ENCODE measurements at places on chromosomes 6 and 20. TPM values are rescaled to one million over a fixed set of nuclear protein-coding genes. Genes with fewer than 3 reads are reported as not detected.
A peak's percentile ranks its signal among the peaks of the same experiment; 100 is the strongest.

GRCh38 chr6:73030257-73030656 lies 195.0 kb downstream of the KHDC1L start:
- no peak for DNase-seq

GRCh38 chr20:33059741-33060390 lies 6.2 kb downstream of the BPIFB3 start:
- DNase-seq: no peak

GRCh38 chr6:99618649-99619408 lies 12.2 kb downstream of the PRDM13 start:
- DNase-seq: no peak

RBPJL gene
- polyA plus RNA-seq: not detected

CEP57L1 gene
- 7.9 TPM for polyA plus RNA-seq

DNA sequence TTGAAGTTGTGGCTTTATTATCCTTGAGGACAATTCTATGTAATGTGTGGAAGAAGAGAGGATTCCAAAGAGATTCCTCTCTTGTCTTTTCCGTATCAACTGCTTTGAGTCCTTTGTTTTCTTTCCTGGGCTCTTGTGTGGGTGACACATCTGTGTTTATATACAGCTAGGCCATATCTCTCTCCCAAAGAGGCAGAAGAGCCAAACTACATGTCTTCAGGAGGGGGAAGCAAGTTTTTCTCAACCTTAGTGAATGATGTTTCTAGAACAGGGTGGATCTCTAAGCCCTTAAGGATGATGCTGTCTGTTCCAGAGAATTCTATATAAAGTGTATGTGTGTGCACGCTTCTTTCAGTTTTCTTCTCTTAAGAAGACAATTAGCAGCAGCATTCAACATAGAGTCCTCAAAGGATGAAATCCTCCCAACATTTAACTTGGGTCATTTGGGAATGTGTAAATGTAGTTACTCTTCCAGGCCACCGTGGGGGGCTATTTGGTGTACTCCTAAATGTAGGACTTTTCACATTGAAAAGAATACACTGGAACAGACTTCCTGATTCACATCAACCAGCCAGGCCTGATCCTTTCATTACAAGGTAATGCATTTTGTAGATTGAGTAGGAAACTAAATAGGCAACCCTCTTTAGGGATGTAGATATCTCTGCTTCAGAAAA lies 92.8 kb upstream of the EEF1E1 start:
- DNase-seq: no peak

STMND1 gene
- not detected for polyA plus RNA-seq

GRCh38 chr6:19137505-19137904 lies 699.7 kb upstream of the ID4 start:
- DNase-seq: no peak

HLA-DOB gene
- polyA plus RNA-seq: 0.76 TPM

GRCh38 chr6:21931641-21932335 lies 338.2 kb downstream of the SOX4 start:
- DNase-seq: no peak

GRCh38 chr6:89221971-89222711 lies 5.0 kb upstream of the GABRR1 start:
- no peak for DNase-seq

- DNase-seq: no peak
Observed at GRCh38 chr6:548091-548490, 108.8 kb downstream of the HUS1B start.

TAGAP gene
- 0.23 TPM for polyA plus RNA-seq

GRCh38 chr20:10067321-10067720 lies 32.5 kb downstream of the ANKEF1 start:
- no peak for DNase-seq

DNA sequence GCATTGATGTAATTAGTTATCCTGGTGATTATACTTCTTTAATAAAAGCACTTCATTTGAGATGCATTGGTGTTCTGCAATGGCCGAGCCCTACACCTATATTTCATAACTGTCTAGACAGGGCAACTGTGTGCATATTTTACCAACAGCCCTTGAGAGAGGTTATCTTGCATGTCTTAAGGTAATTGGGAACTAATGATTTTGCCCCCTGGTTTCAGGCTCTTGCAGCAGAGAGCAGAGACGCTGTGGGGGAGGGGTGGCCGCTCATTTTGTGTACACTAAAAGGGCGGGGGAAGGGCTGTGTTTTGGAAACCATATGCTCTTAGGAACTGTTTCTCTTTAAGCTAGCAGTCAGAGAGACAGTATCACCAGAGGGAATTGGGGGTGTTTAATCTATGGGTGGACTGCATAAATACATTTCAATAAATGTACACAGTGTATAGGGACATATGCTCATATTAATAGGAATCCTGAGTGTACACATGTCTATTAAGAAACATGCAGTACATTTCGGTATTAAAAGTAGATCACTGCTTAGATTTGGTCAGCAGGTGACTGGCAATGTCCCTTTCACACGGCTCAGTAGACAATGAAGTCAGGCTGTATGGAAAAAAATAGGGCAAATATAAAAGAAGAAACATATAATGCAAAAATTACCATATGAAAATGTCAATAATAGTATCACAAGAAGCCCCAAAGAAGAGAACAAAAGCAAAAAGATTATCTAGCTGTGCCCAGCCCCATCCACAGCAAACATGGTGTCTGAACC lies 402.9 kb upstream of the CITED2 start:
- no peak for DNase-seq

KPNA5 gene
- 2.6 TPM for polyA plus RNA-seq

- DNase-seq: no peak
Observed at GRCh38 chr20:34771680-34772081, 53.8 kb downstream of the NCOA6 start.

GPX5 gene
- polyA plus RNA-seq: not detected

DNA sequence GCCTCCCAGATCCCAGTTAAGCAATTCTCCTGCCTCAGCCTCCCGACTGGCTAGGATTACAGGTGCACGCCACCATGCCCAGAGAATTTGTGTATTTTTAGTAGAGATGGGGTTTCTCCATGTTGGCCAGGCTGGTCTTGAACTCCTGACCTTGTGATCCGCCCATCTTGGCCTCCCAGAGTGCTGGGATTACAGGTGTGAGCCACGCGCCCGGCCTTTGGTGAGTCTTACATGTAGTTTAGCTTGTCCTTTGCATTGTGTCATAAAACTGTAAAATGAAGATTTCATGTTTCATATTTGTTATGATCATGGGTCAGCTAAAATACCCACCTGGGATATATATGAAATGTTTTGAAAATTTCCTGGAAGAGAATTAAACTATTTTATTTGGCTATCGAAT lies 183.5 kb downstream of the SASH1 start:
- no peak for DNase-seq

GRCh38 chr6:19444481-19444880 lies 392.7 kb upstream of the ID4 start:
- no peak for DNase-seq

GRCh38 chr20:7003598-7003997 lies 236.1 kb downstream of the BMP2 start:
- DNase-seq: no peak

DNA sequence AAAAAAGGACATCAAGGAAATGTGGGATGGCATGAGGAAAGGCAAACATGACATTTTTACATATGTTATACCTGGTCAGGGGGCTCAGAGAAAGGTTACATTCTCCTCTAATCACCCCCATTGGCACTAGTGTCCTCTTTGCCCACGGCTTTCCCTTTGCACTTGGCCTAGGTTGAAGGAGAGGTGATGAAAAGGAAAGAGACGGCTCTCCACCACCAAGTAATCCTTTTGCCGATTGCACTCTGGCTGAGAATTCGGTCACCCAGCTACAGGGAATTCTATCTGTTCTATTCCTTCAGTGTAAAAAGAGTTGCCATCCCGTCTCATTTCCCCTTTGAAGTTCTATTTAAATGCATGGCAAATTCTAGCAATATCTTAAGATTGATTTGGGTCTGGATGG lies 10.4 kb downstream of the VGLL2 start:
- no peak for DNase-seq

DNA sequence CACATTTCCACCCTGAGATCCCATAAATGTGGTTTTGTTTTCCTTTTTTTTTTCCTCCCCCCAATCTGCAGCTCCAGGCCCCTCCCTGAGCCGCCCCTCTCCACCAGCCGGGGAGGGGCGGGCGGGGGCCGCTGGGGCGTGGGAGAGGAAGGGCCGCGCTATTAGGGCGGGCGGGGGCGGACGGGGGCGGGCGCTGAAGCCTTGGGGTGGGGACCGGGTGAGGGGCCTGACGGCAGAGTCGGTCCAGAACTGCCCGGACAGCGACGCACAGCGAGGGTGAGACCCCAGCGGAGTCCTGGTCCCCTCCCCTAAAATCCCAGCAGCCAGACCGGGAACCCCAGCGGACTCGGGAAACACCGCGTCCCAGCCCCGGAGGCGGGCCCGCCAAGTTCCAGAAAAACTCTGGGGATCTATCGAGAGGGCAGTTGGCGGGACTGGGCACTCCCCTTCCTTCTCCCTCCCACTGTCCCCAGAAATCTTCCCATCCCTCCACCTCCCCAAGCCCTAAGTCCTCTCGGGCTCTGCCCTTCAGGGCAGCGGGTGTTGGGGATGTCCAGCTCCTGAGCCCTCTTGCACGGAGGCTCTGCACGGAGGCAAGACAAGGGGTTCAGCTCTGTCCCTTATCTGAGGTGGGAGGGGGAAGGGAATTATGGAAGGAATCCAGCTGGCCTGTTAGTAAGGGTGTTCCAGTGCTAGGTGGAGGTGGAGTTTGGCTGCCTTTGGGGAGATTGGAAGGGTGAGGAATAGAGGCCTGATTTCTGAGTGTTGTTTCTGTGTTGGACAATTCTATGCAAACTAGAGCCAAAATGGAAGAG lies at the start of gene PRICKLE4:
Gene PRICKLE4 (plus strand): TSS at position 232 of the 815 bp plus-strand sequence. CDS start 2,692 bp downstream, outside the sequence.
- DNase-seq: peak; percentile 66

DNA sequence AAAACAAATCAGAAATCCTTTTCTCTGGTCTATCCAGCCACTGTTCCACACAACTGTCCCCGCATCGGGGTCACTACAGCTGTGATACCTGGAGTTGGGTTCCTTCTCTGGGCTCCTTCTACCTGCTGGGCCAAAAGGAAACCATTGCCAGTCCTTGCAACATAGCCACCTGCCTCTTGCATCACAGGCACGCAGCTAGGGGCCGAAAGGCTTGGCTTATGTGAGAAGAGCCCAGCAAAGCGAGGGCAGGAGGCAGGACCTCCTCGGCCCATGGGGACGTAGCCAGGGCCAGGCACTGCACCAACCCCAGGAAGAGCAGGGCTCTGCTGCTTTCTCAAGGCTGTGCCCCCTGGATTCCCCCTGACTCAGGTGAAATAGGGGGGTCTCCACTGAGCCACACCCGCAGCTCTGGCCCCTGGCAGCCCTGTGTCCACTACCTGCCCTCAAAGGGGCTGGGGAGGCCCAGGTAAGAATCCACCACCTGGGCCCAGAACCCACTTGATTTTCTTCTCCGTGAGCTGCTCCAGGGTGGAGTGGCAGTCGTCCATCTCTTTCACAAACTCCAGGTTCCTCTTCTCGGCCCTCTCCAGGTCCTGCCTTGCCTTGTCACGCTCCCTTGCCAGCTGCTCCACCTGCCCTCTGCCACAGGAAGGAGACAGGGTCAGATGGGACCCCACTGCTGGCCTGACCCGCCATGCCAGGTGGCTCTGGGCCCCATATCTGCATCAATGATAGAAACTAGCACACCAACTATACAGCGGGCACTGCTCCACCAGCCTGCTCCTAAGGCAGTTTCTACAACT lies 88.9 kb downstream of the GINS1 start:
- DNase-seq: no peak

DNA sequence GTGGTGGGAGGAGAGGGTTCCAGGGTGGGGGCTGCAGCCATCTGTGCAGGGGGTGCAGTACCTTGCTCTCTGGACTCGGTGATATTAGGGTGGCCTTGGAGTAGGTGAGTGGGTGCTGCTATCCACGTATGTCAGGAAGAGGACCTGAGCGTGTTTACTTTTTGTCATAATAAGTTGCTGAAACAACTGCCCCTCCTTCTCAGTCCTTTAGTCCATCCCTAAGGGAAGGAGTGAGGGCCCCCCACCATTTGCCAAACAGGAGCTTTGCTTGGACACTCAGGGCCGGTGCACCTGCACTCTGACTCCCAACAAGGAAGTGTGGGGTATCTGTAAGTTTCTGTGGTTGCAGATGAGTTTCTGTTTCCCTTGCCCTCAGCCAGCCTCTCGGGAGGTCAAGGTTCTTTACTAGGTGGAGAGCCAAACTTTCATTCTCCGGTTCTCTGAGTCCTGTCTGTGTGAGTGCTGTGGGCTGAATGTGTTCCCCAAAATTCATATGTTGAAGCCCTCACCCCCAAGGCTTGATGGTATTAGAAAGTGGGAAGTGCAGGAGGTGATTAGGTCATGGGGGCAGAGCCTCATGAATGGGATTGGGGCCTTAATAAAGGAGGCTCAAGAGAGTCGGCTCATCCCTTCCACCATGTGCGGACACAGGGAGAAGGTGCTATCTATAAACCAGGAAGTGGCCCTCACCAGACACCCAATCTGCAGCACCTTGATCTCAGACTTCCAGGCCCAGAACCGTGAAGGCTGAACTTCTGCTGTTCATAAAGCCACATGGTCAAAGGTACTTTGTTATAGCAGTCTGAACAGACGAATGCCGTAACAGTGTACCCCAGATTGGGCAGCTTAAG lies 19.6 kb upstream of the CCR6 start:
- DNase-seq: no peak

C6orf132 gene
- polyA plus RNA-seq: 3.0 TPM

- DNase-seq: no peak
Observed at GRCh38 chr6:25732468-25733198, 21.9 kb upstream of the SLC17A4 start.

DNA sequence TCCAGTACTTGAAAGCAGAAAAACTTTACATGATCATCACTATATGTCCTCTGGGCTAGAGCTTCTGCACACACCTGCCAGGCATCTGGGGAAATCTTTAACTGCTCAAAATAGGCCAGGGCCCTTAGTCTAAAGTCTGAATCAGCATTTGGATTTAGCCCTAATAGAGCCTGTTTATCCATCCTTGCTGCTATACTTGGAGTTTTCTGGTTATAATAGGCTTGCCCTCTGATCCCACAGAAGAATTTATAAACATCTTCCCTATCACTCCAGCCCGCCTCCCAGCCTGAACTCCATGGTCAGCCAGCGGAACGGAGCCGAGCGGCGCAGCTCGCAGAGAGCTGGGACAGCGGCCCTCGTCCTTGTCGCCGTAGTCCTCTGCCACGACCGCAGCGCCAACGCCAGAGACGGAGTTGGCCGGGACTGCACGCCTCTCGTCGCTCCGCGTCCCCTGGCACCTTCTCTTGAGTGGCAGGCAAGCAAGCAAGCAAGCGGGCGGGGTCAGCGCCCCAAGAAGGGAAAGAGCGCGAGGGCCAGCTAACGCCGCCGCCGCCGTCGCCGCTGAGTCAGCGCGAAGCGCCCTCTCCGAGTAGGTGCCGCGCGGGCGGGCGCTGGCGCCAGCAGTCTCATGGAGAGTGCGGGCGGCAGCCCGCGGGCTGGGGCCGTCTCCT lies 25.4 kb upstream of the ASIP start:
- peak; percentile 92 for DNase-seq

DNA sequence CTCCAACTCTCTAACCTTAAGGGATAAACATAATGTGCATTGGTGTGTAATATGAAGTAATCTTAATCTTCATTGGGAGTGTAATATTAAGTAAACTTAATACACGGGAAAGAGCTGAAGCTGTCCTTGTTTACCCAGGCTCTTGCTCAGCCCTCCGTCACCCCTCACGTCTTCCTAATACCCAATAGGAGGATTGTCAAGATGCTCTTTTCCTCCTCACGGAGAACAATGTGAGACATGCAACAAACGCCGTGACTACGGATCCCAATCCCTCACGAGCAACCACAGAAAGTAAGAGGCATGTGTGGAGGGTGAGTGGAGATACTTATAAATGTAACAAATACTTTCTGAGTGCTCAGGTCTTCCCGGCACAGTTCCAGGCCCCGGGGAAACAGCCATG lies 11.0 kb downstream of the KIF16B start:
- DNase-seq: no peak

GRCh38 chr6:54981647-54982046 lies 135.1 kb downstream of the FAM83B start:
- DNase-seq: no peak

BIRC7 gene
- polyA plus RNA-seq: not detected

COL9A3 gene
- 2.0 TPM for polyA plus RNA-seq

All from heart left ventricle (tissue), 16 donors.